Heart left ventricle (tissue), 16 donors: ENCODE measurements at places on chromosomes 3 and 15. TPM values are rescaled to one million over a fixed set of nuclear protein-coding genes. Genes with fewer than 3 reads are reported as not detected.

DNA sequence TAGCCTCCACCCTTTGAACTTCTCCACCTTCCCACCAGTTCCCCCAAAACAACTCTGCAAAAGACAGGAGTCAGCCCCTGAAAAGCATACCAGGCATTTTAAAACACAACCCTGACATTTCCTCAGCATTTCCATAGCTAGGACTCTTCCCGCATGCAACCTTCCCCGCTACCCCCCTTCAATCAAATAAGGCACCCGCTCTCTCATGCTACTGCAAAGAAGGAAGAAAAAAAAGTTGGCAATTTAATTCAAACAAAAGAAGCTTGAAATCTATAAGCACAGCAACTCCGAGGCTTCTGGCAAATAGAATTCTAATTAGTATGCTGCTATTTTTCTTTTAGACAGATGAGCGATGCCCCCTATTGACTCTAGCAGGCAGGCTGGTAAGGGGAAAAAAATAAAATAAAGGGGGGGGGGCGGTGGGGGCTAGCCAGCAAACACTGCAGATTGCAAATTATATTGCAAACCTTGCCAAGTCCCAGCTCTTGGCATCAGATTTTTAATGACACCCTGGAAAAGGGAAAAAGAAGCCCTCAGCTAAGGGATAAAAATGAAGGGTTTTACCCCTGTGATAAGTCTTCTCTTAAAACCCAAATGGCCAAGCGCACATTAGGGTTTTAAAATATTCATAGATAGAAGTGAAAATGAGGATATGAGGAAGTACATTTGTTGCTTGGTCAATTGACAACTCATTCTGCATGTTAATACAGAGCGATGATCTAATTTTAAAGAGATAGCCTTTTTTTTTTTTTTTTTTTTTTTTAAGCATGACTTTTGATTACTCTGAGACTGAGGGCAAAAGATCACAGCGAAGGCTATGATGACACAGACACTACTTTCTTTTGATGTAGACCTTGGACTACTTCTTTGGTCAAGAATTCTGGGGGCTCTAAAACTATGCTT, 255.2 kb downstream of the NR2F2 start:
- DNase-seq = no peak
- H3K27me3 ChIP-seq = no peaks in the 10 kb centered on the region
- H3K4me1 ChIP-seq = no peaks in the 10 kb centered on the region
- no peak overlapping the region for H3K4me3 ChIP-seq
- H3K27ac ChIP-seq = no peak overlapping the region

GRCh38 chr15:76217029-76217881, 94.0 kb downstream of the ETFA start:
- H3K4me1 ChIP-seq = no peaks in the 10 kb centered on the region
- H3K27me3 ChIP-seq = no peaks in the 10 kb centered on the region
- H3K36me3 ChIP-seq = peaks cover 8% of the 10 kb centered on the region
- H3K4me3 ChIP-seq = no peak overlapping the region
- H3K27ac ChIP-seq = no peak overlapping the region

GRCh38 chr15:89888214-89888804, 5.5 kb downstream of the AP3S2 start:
- H3K27me3 ChIP-seq = no peaks in the 10 kb centered on the region
- DNase-seq = no peak
- H3K4me3 ChIP-seq = no peak overlapping the region
- peaks cover 29% of the 10 kb centered on the region for H3K36me3 ChIP-seq

GRCh38 chr15:61659566-61660190, 400.6 kb downstream of the VPS13C start:
- no peaks in the 10 kb centered on the region for H3K4me1 ChIP-seq
- no peak overlapping the region for H3K4me3 ChIP-seq
- no peak overlapping the region for H3K27ac ChIP-seq
- peaks cover 13% of the 10 kb centered on the region for H3K27me3 ChIP-seq
- no peak for DNase-seq

DNA sequence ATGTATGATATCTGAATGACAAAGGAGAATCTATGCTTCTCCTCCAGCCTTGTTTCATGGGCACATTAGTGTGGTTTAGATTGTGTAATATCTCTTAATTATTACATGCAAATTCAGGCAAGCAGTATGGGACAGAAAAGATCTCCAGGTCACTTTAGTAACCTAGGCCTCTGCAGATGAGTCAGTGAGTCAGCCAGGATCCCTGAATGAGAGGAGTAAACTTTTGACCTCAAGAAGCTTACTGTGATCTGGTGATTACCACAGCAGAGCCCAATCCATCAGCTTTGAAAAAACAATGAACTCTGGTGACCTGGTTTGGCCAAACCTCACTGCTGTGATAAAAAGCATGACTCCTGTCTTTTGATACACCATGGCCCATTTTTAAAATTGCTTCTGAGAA, 107.8 kb downstream of the LRRN1 start:
- H3K27ac ChIP-seq = no peak overlapping the region
- no peak overlapping the region for H3K4me3 ChIP-seq
- no peak for DNase-seq
- no peaks in the 10 kb centered on the region for H3K4me1 ChIP-seq
- no peaks in the 10 kb centered on the region for H3K36me3 ChIP-seq
- H3K27me3 ChIP-seq = no peaks in the 10 kb centered on the region

GRCh38 chr3:156642750-156643728, 31.4 kb upstream of the TIPARP start:
- no peaks in the 10 kb centered on the region for H3K4me1 ChIP-seq
- no peaks in the 10 kb centered on the region for H3K27me3 ChIP-seq
- no peak overlapping the region for H3K4me3 ChIP-seq
- no peaks in the 10 kb centered on the region for H3K36me3 ChIP-seq

DNA sequence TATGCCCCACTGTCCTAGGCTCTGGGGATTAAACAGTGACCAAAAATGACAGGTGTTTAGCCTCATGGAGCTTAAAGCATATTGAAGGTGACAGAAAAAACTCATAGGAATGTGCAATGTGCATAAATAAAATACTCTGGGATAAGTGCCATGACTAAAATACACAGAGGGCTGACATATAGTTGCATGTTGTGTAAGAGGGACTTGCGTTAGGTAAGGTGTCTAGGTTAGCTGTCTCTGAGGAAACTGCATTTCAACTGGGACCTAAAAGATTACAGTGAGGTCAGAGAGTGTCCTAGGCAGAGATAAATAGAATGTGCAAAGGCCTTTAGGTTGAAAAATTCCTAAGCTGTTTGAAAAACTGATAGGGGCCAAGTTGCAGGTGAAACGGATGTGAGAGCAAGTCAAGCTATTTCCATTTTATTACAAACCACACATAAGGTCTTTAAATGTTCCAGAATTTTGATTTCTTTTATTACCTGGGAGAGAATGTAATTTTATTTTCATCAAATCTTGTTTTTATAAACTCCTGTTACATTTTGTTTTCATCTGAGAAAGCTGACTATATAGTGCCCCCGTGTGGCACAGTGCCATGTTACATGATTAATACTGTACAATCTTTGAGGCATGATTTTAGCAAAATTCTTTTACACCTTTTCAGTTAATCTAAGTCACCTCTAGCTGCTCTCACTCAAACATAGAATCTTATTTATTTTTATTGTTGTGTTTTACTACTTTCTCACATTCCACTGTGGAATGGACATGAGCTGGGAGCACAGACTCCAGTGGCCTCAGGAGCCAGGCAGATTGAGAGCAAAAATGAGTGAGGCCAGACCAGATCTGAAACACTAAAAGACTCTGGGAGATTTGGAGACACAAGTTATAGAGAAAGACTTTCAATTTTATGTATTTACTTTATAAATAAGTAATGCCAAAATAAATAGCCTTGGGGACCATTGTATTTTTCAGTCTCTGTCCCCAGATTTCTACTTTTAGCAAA, 259.6 kb upstream of the ZNF717 start:
- no peak overlapping the region for H3K4me3 ChIP-seq
- H3K36me3 ChIP-seq = no peaks in the 10 kb centered on the region
- DNase-seq = no peak
- no peak overlapping the region for H3K27ac ChIP-seq
- H3K4me1 ChIP-seq = no peaks in the 10 kb centered on the region

DNA sequence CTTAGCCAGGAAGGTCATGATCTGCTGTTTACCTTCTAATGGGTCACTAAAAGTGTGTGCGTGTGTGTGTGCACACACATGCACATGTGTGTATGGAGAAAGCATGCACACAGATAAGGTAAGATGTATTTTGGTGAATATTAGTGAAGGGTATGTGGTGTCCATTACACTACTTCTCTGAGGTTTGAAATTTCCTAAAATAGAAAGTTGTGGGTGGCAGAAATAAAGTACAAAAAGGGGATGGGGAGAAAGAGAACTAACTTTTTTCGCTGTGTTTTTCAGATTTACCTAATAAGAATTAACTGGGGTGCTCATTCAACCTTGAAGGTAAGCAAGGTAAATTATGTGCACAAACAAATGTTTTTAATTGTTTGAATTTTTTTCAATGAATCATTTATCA, 24.4 kb upstream of the NR2E3 start:
- H3K27me3 ChIP-seq = no peaks in the 10 kb centered on the region
- H3K36me3 ChIP-seq = no peaks in the 10 kb centered on the region
- no peak for DNase-seq

- H3K4me1 ChIP-seq = peaks cover 18% of the 10 kb centered on the region
- H3K27ac ChIP-seq = no peak overlapping the region
- H3K4me3 ChIP-seq = no peak overlapping the region
- no peaks in the 10 kb centered on the region for H3K27me3 ChIP-seq
- H3K36me3 ChIP-seq = no peaks in the 10 kb centered on the region
Observed at GRCh38 chr3:71372911-71373637, 210.5 kb downstream of the FOXP1 start.

- no peaks in the 10 kb centered on the region for H3K27me3 ChIP-seq
- H3K27ac ChIP-seq = no peak overlapping the region
- no peak overlapping the region for H3K4me3 ChIP-seq
- no peak for DNase-seq
Observed at GRCh38 chr15:29062179-29062591, 176.4 kb downstream of the APBA2 start.

DNA sequence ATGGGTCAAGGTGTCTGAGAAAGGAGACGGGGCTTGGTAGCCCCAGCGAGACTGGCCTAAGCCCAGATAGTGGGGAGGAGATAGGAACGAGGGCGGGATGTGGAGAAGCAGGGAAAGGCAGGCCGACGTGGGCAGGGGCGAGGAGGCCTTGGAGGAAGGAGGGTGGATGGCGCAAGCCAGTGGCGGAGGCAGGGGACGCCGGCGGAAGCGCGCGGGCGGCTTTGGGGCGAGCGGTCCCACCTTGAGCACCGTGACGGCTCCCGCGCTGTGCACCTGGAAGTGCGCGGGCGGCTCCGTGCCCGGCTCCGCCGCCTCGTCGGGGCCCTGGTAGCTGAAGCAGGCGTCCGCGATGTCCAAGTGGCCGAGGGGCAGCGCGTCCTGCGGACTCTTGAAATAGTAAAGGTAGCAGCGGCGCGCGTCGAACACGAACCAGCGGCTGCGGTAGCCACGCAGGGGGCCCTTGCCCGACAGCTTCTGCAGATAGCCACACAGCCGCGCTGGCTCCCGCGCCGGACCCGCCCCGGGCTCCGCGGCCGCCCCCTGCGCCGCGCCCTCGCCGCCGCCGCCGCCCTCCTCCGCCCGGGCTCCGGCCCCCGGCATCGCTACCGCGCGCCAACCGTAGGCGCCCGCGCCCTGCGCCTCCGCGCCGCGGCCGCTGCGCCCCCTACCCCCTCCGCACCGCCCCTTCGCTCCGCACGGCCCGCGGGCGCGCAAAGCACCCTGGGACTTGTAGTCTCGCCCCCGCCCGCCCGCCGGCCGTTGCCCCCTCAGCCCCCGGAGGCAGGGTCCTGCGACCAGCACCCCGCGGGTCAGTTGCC, at the start of gene TBC1D2B:
Gene TBC1D2B, minus strand, starts transcription at position 659 of the 818 bp plus-strand sequence. Its CDS starts 59 bp downstream, at position 600.
- no peaks in the 10 kb centered on the region for H3K4me1 ChIP-seq
- H3K27me3 ChIP-seq = no peaks in the 10 kb centered on the region
- peak; percentile 89 for DNase-seq
- H3K4me3 ChIP-seq = peak within 1 kb of the TSS; percentile 89
- H3K27ac ChIP-seq = peak within 1 kb of the TSS; percentile 90

DNA sequence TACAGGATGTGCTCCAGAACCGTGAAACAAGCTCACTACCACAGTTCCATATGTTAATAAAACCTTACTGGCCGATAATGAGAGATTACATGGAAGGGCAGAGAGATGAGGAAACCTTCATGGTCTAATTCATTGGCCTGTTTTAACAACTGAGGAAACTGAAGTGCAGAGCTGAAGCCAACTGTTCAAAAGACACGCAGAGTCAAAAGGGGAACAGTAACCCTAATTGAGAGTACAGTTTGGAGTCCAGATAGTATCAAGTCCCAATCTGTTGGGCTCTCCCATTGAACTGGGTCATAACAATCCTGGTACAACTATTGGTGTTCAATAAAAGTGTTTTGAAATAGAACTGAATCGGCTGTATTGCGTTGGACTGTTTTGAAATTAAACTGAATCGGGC, 69.6 kb downstream of the SLC12A8 start:
- no peak overlapping the region for H3K27ac ChIP-seq
- H3K4me1 ChIP-seq = peaks cover 56% of the 10 kb centered on the region
- H3K36me3 ChIP-seq = no peaks in the 10 kb centered on the region
- no peaks in the 10 kb centered on the region for H3K27me3 ChIP-seq
- H3K4me3 ChIP-seq = no peak overlapping the region

DNA sequence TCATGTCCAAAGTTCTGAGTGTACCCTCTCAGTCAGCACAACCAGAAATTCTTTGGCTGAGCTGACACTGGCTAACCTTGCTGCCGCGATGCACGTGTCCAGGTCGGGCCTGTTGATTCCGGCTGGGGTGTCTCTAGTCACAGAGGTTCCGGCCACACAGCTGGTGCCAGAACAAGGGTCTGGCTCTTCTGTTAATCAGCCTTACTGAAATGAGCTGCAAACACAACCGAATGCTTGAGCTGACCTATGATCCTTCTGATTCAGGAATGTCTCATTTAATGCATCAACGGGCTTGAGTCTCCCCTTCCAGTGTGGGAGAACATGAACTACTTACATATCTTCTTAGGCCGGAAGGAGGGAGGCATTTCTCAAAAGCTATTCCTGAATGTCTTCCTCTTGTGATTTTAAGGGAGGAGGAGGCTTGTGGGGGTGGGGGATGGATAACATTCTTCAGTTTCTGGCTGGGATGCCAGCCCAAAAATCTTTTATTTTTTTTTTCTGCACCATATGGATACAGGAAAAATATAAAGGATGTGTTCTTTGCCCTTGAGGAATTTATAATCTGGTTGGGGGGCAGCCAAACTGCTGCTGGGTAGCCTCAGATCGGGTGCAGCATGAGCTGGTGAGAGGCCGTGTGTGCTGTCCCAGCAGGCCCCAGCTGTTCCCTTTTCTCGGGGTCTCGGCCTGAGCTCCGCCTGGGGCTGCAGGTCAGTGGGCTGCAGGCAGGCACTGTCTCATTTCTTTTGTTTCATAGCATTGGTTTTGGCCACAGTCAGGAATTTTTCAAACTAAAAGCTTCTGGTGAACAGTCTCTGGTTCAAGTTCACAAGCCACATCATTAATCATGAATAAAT, 319.1 kb upstream of the TBL1XR1 start:
- no peaks in the 10 kb centered on the region for H3K27me3 ChIP-seq
- H3K4me3 ChIP-seq = no peak overlapping the region
- H3K4me1 ChIP-seq = peaks cover 35% of the 10 kb centered on the region
- H3K36me3 ChIP-seq = no peaks in the 10 kb centered on the region
- peak; percentile 71 for DNase-seq

GRCh38 chr15:95326431-95327182, 1003.9 kb upstream of the NR2F2 start:
- peak; percentile 20 for DNase-seq
- H3K4me3 ChIP-seq = peak overlapping the region; percentile 21
- H3K27ac ChIP-seq = peak overlapping the region; percentile 92
- no peaks in the 10 kb centered on the region for H3K36me3 ChIP-seq
- H3K27me3 ChIP-seq = peaks cover 12% of the 10 kb centered on the region

- H3K27me3 ChIP-seq = no peaks in the 10 kb centered on the region
- no peak overlapping the region for H3K27ac ChIP-seq
- H3K4me3 ChIP-seq = no peak overlapping the region
- no peak for DNase-seq
Observed at GRCh38 chr3:49371946-49372345, 13.8 kb upstream of the GPX1 start.

ZNF662 gene
- 3.2 TPM for polyA plus RNA-seq

ERICH6 gene
- polyA plus RNA-seq = not detected

WDR49 gene
- 0.03 TPM for polyA plus RNA-seq

ZBED2 gene
- not detected for polyA plus RNA-seq

ATP8B4 gene
- polyA plus RNA-seq = 0.51 TPM

GHSR gene
- polyA plus RNA-seq = not detected
